ENCODE measurements at places on chromosomes 2 and 18.

- H3K27me3 ChIP-seq, result no peaks in the 10 kb centered on the region
- peak; percentile 31 for DNase-seq
- H3K4me3 ChIP-seq, result peak overlapping the region; percentile 28
- peak overlapping the region; percentile 95 for H3K27ac ChIP-seq
Observed at GRCh38 chr2:57862727-57863126, 183.9 kb upstream of the VRK2 start.

- DNase-seq, result peak; percentile 57
- no peak overlapping the region for H3K27ac ChIP-seq
- H3K4me1 ChIP-seq, result peaks cover 15% of the 10 kb centered on the region
- H3K4me3 ChIP-seq, result no peak overlapping the region
- H3K36me3 ChIP-seq, result no peaks in the 10 kb centered on the region
Observed at GRCh38 chr2:167424803-167425755, 536.8 kb downstream of the XIRP2 start.

DNA sequence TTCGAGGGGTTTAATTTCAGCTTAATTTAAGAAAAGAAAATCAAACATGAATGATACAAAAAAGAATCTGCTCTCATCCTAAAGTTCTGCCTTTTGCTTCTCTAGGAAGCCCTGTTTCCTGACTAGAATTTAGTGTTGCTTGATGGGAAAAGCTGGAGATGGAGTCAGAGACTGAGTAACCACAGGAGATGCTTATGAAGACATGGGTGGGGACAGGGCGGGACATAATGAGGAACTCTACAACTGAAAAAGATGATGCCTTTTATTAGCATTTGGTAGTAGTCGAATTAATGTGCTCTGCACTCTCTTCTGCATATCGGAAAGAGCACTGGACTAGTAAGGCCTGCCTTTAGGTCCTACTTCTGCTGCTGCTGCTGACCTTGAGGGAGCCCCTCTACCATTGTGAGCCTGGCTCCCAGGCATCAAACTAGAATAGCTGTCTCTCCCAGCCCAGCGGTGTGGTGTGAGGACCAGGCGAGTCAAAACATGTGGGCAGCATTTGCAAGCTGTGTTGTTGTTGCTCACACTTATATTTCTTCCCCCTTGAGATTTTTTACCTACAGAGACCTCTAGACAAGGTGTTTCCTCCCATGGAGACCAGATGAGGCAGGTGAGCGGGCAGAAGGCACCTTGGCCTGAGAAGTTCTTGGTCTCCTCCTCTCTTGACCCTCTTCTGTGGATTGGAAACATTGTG lies 61.5 kb downstream of the INPP4A start:
- H3K27ac ChIP-seq, result no peak overlapping the region
- H3K4me3 ChIP-seq, result no peak overlapping the region
- no peaks in the 10 kb centered on the region for H3K36me3 ChIP-seq
- H3K27me3 ChIP-seq, result no peaks in the 10 kb centered on the region
- no peak for DNase-seq

DNA sequence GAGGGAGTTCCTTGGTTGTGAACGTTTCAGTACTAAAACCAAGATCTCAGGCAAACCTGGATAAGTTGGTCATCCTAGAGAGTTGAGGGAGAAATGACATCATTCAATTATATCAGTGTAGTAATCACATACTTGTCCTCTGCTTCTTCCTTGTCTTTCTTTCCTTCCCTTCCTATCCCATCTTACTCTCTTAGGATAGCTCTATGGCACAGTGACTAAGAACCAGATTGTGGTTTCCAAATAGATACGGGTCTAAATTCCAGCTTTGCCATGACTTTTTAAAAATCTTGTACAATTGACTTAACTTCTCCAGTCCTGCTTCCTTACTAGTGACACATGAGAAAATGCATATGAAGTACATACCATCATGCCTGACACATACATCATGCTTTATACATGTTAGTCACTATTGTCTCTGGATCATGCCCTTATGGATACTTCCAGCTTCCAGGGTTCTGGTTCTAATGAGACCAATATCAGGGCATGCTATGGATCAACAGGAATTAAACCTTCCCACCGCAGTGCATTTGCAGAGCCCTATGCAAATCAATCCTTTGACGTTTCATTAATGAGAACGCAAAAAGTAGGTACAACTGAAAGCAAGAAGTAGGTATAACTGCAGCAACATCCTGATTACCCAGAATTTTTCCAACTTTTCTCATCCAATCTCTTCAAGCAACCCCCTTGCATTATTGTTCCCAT lies 168.0 kb upstream of the KLF7 start:
- H3K27me3 ChIP-seq, result no peaks in the 10 kb centered on the region
- DNase-seq, result no peak
- peak overlapping the region; percentile 92 for H3K27ac ChIP-seq
- peak overlapping the region; percentile 57 for H3K4me3 ChIP-seq

DNA sequence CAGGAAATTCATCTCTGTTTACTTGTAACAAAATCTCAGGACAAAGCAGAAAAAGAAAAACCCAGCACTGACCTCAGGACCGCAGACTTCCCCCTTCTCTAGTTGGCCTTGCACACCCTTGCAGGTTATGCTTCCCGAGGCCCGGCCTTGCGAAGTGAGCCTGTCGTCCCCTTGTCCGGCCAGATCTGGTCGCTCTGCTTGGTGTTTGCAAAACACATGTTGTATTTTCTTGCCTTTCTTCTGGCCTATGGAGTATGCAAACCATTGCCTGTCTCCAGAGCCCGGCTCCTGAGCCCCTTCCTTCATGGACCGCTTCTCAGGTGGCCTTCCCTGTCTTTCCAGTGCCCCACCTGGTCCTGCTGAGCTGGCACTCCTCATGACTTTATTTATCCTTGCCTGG lies 4.8 kb downstream of the IMPA2 start:
- H3K36me3 ChIP-seq, result no peaks in the 10 kb centered on the region
- no peaks in the 10 kb centered on the region for H3K27me3 ChIP-seq
- DNase-seq, result no peak
- H3K4me3 ChIP-seq, result no peak overlapping the region
- H3K27ac ChIP-seq, result no peak overlapping the region

DNA sequence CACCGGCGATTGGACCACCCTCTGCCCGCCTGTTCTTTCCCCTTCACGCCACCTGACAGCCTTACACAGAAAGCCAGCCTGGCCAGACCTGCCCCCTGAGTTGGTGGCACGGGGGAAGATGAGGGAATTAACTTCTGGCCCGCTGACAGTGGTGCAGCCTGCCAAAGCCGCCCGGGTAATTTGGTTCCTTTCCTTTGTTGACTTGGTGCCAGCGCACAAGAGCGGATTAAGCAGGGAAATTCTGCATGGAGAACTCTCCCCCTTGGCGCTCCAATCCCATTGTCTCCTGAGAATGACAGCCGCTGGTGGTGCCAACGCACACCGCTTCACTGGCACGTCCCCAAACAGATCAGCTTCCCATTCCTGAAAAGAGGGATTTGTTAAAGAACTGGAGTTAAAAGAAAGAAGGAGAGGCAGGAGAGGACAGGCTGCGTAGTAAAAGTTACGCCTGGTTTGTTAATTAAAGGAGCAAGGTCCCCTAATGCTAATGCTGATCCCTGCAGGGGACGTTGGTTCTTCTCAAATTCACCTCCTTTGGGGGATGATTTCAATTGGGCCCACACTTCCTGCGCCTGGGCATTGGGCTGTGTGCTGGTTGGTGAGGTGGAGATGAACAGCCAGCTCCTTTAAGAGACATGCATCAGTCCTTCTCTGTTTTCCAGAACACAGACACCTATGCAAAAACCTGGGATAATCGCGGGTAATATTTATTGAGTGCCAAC lies 286.8 kb downstream of the MYCN start:
- H3K36me3 ChIP-seq, result no peaks in the 10 kb centered on the region
- no peaks in the 10 kb centered on the region for H3K4me1 ChIP-seq
- no peak overlapping the region for H3K4me3 ChIP-seq
- H3K27me3 ChIP-seq, result peaks cover 7% of the 10 kb centered on the region

GRCh38 chr18:78242254-78242643 lies 737.4 kb upstream of the SALL3 start:
- DNase-seq, result no peak
- no peak overlapping the region for H3K4me3 ChIP-seq
- H3K27me3 ChIP-seq, result peaks cover 66% of the 10 kb centered on the region
- no peak overlapping the region for H3K27ac ChIP-seq
- H3K4me1 ChIP-seq, result no peaks in the 10 kb centered on the region
- no peaks in the 10 kb centered on the region for H3K36me3 ChIP-seq

DNA sequence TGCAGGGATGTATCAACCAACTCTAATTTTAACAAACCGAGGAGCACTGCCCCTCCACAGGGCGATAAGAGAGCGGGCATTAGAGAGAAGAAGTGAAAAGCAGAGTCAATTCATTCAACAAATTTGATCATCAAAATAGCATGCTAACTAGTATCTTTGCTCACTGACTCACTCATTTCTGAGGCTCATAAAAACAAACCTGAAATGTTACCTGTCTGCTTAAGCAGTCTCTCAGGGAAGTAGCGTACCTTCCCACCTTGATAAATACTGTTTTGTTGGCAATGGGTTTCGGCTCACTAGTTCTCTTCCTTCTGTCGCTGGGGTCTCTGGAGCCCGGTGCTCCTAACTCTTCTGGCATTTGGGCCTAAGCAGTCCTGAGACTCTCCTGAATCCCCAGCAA lies 248.8 kb downstream of the IRS1 start:
- DNase-seq, result peak; percentile 68
- H3K36me3 ChIP-seq, result no peaks in the 10 kb centered on the region
- no peaks in the 10 kb centered on the region for H3K27me3 ChIP-seq
- peak overlapping the region; percentile 63 for H3K27ac ChIP-seq

GRCh38 chr2:202680512-202680911 lies 45.7 kb downstream of the FAM117B start:
- H3K27ac ChIP-seq, result no peak overlapping the region
- peaks cover 6% of the 10 kb centered on the region for H3K4me1 ChIP-seq
- H3K4me3 ChIP-seq, result no peak overlapping the region

GRCh38 chr2:39996653-39997080 lies 217.6 kb upstream of the THUMPD2 start:
- no peak overlapping the region for H3K4me3 ChIP-seq
- DNase-seq, result peak; percentile 85
- no peaks in the 10 kb centered on the region for H3K36me3 ChIP-seq
- H3K27ac ChIP-seq, result peak overlapping the region; percentile 45
- peaks cover 37% of the 10 kb centered on the region for H3K4me1 ChIP-seq
- H3K27me3 ChIP-seq, result no peaks in the 10 kb centered on the region

GRCh38 chr2:190996338-190996946 lies 17.5 kb downstream of the STAT1 start:
- no peaks in the 10 kb centered on the region for H3K27me3 ChIP-seq
- DNase-seq, result peak; percentile 50
- H3K4me1 ChIP-seq, result no peaks in the 10 kb centered on the region
- H3K27ac ChIP-seq, result no peak overlapping the region

GRCh38 chr2:209091056-209091455 lies 332.8 kb upstream of the MAP2 start:
- no peak overlapping the region for H3K27ac ChIP-seq
- H3K27me3 ChIP-seq, result no peaks in the 10 kb centered on the region
- no peaks in the 10 kb centered on the region for H3K4me1 ChIP-seq
- no peaks in the 10 kb centered on the region for H3K36me3 ChIP-seq
- no peak overlapping the region for H3K4me3 ChIP-seq
- no peak for DNase-seq

DNA sequence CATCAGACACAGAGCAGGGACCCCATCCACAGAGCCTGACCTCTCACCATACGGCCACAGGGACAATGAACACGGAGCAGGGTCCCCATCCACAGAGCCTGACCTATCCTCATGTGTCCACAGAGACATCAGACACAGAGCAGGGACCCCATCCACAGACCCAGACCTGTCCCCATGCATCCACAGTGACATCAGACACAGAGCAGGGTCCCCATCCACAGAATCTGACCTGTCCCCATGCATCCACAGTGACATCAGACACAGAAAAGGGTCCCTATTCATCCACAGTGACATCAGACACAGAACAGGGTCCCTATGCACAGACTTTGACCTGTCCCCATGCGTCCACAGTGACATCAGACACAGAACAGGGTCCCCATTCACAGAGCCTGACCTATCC lies 325.1 kb upstream of the RAB6C start:
- H3K27me3 ChIP-seq, result peaks cover 7% of the 10 kb centered on the region
- no peak overlapping the region for H3K4me3 ChIP-seq
- no peaks in the 10 kb centered on the region for H3K4me1 ChIP-seq

- H3K4me1 ChIP-seq, result peaks cover 5% of the 10 kb centered on the region
- no peak overlapping the region for H3K4me3 ChIP-seq
- H3K27ac ChIP-seq, result no peak overlapping the region
- H3K36me3 ChIP-seq, result no peaks in the 10 kb centered on the region
- peak; percentile 17 for DNase-seq
- no peaks in the 10 kb centered on the region for H3K27me3 ChIP-seq
Observed at GRCh38 chr2:28142386-28142785, 250.3 kb upstream of the FOSL2 start.
